ENCODE measurements at places on chromosomes 16 and 17.
A peak's percentile ranks its signal among the peaks of the same experiment; 100 is the strongest.

- no peak for DNase-seq
Measured at GRCh38 chr16:64445649-64446048, 676.2 kb downstream of the CDH11 start.

- DNase-seq: no peak
Measured at GRCh38 chr17:34672176-34672785, 92.9 kb downstream of the TMEM132E start.

GRCh38 chr16:50665128-50665878 is 15.8 kb downstream of the SNX20 start:
- peak; percentile 70 for DNase-seq

- no peak for DNase-seq
Measured at GRCh38 chr16:4383591-4384444, 12.2 kb downstream of the VASN start.

DNA sequence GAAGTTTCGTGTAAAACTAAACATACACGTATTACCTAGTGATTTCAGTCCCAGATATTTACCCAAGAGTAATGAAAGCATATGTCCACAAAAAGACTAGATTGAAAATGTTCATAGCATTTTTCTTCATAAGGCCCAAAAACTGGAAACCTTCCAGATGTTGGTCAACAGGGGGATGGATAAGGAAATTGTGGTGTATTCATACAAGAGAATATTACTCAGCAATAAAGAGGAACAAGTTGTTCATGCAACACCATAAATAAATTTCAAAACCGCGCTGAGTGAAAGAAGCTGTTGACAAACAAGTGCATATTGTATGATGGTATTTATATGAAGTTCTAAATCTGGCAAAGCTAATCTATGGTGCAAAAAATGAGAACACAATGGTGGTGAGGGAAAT is 54.1 kb upstream of the NFAT5 start:
- DNase-seq: no peak

DNA sequence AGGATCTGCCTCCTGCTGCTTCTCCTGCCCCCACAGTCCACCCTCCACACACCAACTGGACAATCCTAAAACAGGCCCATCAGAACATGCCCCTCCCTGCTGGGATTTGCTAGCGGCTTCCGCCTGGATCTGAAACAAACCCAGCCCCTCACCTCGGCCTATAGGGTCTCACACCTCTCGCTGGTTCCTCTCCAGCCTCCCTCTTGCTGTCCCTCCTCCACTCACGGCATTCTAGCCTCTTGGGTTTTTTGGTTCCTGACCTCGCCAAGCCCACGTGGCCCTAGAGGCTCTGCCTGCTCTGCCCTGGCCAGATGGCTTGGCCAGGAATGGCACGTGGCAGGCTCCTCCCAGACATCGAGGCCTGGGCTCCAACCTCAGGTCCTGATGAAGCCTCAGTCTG is 15.7 kb upstream of the MTSS2 start:
- DNase-seq: no peak

- DNase-seq: no peak
Measured at GRCh38 chr16:66255647-66256046, 110.8 kb upstream of the CDH5 start.

DNA sequence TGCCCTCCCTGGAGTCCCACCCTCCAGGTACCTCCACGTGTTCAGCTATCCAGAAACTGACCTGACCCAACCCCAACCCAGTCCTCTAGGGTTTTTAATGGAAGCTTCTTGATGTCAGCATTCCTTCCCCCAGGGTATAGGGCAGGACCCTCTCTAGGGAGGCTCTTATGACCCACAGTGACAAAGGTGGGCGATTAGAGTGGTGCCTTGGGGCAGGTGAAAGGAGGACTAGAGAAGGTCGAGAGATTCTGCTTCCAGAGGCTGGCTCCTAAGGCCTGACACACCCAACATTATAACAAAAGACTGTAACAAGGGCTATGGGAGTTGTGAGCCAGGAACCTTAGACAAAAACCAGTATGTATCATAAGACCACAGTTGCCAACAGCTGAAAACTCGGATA is 17.2 kb downstream of the COX11 start:
- DNase-seq: no peak

DNA sequence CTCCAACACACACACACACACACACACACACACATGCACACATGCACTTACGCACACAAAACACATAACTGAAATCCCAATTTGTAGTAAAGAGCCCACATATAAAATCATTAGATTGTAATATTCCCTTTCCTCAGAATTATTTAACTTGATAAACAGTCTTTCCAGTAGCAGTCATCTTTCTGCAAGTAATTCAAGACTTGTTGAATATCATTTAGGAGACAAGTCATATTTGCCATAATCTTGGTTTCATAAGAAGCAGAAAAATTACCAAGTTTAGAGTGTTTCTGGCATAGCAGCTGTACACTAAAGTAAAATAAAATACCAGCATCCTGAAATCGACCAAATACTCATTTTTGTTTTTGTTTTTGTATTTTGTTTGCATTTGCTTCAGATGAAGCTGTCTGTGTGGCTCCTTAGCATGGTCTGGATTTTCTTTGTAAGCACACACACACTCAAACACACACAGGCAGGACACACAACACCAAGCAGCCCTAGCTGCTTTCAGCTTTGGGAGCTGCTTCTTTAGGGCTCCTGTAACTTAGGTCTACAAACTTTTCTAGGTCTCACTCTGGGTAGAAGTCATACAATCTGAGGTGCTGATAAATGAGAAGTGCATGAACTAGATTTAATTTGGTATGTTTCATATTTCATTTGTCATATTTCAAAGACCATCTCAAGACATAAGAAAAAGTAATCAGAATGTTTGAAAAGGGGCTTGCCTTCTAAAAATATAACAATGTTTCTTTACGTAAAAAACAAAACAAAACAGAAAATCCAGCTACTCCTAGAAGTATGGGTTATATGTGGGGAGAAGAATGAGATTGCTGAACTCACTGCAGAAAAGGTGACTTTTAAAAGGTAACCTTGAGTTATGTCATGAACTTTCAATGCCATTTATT is 3.0 kb downstream of the SALL1 start:
- DNase-seq: no peak

- no peak for DNase-seq
Measured at GRCh38 chr17:9918804-9919352, 13.8 kb upstream of the RCVRN start.

DNA sequence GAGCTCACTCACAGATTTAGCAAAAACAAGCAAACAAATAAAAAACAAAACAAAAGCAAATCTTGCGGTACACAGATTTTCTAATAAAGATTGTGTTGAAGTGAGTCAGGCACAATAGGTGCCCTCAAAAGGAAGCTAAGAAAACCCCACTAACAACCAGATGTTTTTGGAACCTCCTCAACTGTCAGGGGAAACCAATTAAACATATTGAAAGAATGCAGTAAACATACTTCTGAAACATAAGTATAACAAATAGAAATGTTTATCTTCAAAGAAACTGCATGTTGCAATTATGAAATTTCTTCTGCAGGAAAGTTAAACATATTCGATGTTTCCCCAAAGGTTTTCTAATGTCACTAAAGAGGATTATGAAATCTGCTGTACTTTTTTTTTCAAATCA is 110.5 kb upstream of the CORO6 start:
- no peak for DNase-seq

- no peak for DNase-seq
Measured at GRCh38 chr17:79803421-79803996, 6.6 kb upstream of the CBX8 start.

DNA sequence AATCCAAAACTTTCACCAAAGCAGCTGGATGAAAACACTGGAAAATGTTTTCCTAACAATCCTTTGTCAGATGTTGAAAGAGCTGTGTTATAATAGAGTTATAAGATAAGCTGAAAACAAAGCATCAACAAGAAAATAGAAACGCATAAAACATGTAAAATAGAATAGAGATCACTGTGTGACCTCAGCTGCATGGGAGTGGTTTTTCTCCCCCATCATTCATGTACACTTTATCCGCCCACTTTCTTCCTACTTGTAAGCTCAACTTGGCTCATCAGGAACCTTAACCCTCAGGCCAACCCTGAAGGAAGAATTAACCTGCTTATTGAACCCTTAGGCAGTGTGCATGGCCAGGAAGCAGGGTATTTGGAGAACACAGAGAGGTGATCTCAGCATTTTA is 238.5 kb upstream of the PMFBP1 start:
- DNase-seq: no peak

GRCh38 chr16:11597235-11598095 is 10.7 kb upstream of the LITAF start:
- DNase-seq: no peak

DNA sequence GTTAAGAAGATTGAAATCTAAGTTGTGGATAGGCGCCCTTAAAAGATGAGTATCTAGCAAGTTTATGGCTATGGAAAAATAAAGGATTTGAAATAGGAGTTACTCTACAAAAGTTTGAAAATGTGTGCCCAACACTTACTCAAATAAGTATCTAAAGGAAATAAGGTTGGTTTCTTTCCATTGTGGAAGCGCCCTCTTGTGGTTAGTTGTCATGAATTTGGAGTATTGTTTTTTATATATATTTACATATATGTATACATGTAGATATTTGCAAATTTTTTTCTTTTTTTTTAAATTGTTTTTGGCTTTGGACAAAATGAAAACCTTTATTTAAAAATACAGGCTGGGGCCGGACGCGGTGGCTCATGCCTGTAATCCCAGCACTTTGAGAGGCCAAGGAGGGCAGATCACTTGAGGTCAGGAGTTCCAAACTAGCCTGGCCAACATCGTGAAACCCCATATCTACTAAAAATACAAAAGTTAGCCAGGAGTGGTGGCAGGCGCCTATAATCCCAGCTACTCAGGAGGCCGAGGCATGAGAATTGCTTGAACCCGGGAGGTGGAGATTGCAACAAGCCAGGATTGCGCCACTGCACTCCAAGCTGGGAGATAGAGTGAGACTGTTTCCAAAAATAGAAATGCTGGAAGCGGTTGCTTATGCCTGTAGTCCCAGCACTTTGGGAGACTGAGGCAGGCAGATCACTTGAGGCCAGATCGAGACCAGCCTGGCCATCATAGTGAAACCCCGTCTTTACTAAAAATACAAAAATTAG is 24.0 kb upstream of the VPS4A start:
- peak; percentile 3 for DNase-seq

- DNase-seq: no peak
Measured at GRCh38 chr17:79399610-79400144, 211.2 kb downstream of the RBFOX3 start.

GRCh38 chr16:48180868-48181480 is 25.2 kb upstream of the ABCC12 start:
- no peak for DNase-seq

DNA sequence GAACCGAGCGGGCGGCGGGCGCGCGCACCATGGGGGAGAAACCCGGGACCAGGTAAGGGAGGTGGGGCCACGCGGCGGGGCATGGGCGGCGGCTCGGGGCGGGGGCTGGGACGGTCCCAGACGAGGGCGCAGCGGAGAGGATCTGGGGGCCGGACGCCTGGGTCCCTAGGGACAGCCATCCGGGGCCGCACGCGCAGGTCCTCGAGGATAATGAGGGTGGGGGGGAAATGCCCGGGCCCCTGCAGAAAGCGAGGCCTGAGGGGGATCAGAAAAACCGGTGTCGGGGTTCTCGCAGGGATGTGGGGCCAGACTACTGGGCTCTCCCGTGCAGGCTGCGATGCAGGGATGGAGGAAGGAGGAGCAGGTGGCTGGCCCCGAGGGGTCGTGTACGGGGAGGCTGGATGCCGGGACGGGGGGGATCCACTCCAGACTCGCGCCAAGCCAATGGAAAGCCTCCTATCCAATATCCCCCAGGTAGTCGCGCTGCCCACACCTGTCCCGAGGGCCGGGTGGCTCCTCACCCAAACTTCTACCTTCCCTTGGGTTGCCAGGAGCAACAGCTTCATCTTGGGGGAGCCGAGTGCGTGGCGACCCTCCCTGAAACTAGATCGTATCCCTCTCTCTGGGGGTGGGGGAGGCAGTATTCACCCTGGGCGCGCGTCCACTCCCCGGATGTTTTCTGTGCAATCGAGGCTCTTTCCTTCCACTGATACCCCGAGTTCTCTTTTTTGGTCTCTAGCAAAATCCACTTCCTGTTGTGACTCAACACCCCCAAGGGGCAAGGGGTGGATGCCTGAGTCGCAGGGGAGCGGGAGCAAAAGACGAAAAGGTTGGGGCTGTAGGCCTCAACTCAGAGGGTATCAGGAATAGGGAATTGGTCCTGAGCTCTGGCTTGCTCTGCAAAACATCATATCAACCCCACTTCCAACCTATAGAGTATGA is 532 bp downstream of the ARRB2 start:
- DNase-seq: peak; percentile 15

- no peak for DNase-seq
Measured at GRCh38 chr17:76676629-76677028, 33.1 kb upstream of the ST6GALNAC1 start.

DNA sequence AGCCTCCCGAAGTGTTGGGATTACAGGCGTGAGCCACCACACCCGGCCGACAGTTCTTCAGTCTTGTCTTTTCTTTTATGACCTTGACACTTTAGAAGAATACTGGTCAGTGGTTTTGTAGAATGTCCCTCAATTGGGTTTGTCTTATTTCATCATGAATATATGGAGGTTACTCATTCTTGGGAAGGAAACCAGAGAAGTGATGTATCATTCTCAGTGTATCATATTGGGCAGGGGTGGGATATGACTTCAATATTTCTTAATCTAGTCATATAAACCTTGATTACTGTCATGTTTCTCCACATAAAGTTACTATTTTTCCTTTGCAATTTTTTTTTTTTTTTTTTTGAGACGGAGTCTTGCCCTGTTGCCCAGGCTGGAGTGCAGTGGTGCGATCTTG is 36.9 kb downstream of the SNTB2 start:
- no peak for DNase-seq

GRCh38 chr16:19417640-19418039 is at the start of gene TMC5:
TSS of gene TMC5 (plus strand) at chr16:19417883. CDS start at chr16:19440039, 22,156 bp downstream.
- no peak for DNase-seq

- DNase-seq: no peak
Measured at GRCh38 chr16:85257483-85257882, 145.2 kb upstream of the CIBAR2 start.

GRCh38 chr17:82103553-82104451 is 5.8 kb upstream of the FASN start:
- no peak for DNase-seq

- no peak for DNase-seq
Measured at GRCh38 chr16:80040413-80040812, 439.9 kb upstream of the MAF start.

DNA sequence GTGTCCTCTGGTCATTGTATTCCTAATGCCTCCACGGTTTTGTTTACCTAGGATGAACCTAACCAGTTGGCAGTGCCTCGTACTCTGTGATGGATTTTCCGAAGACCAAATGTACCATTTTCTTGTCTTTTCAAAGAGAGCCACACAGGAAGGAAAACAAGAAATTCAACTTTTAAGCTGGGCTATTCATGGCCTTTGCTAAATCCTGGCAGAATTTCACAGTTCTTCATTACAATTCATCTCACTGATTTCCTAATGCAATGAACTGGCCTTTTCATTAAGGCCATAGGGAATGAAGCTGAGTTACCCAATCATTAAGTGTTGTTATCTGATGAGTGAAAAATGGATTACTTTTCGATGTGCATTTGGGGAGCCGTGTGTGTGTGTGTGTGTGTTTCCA is 7.9 kb upstream of the KCNJ16 start:
- DNase-seq: no peak

All from effector CD8-positive, alpha-beta T cell (primary cell).